ENCODE measurements at places on chromosomes 6 and 20.
A peak's percentile ranks its signal among the peaks of the same experiment; 100 is the strongest.

- no peak for DNase-seq
These were observed 98.1 kb upstream of the MLN start for GRCh38 chr6:33901822-33902456.

DNA sequence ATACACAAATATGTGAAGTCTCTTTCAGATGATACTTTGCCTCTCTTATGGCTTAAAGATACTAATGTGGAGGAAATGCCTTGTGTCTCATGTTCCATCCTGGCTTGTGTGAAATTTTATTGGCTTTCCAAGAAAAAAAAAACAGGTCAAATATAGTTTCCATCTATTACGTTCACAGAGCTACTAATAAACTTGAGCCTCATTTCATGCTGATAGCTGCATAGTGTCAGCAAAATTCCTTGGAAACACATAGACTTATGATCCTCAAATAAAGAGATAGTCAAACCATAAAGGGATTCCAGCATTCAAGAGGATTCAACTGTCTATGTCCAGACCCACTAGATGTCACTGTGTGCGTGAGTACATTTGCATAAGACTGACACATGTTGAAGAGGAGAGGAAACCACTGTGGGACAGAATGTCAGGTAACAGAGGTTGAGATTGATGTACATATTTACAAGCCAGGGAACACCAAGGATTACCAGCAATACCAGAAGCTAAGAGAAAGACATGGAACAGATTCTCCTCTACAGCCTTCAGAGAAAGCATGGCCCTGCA lies 266.6 kb downstream of the COL12A1 start:
- peak; percentile 52 for DNase-seq

DNA sequence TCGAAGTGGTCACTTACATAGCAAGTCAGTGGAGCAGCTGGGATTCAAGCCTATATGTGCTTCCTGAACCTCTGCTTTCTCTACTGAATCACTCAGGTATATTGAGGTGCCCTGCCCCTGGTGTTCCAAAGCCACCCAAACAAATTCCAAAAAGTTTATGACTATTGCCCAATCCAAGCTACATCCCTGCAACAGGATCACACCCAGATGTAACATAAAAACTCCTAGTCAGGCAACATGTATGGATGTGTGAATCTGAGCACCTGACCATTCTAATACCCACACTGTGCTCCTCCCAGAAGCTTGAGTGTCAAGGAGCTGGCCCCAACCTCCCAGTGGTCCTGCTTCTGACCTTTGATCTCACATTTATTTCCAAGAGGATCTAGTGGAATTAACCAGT lies 39.5 kb upstream of the SIRPA start:
- DNase-seq: no peak

DNA sequence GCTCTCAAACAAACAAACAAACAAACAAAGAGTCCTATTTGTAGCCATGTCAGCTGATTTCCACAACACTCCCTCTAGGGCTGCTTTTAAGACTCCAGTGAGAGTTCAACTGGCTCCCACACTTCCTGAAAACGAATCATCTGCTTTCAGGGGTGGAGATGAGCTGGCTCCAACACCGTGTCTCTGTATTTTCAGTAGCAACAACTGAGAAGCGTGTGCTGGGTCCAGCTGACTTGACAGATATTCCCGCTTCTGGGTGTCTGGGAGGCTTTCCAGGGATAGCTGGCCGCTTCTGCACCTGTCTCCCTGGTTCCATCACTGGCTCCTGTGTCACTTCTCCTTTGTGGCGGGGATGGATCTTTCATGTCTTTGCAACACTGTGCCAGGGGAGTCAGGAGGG lies 272.5 kb upstream of the SOX4 start:
- DNase-seq: no peak

DNA sequence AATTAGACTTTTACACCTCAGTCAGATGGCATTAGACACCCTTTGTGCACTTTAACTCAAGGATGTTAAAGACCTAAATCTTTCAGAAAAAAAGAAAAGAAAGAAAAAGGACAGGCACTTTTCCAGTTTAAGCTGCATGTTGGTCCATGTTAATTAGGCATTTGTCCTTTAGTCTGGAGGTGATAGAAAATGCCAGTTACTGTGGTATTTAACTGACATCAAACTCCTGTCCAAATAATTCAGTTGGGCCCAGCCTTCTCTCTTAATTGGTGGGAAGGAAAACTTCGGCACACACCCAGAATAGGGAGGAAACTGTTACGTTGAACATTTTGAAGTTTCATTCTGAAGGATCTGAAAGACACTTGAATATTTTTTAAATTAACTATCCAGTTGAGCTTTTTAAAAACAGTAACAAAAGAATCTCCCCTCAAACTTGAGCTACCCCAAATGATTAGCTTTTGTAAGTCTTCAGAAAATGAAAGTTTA lies 30.3 kb downstream of the RREB1 start:
- no peak for DNase-seq

DNA sequence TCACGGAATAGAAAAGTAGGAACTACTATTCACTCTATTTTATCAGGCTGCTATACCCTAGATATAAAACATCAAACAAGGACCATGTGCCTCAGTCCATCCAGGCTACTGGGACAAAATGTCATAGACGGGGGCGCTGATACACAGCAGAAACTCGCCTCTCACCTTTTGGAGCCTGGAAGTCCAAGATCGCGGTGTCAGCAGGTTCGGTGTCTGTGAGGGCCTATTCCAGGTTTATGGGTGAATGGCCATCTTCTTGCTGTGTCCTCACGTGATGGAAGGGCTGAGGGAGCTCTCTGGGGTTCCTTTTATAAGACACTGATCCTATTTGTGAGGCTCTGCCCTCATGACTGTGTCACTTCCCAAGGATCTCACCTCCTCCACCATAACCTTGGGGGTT lies 89.5 kb downstream of the DLL1 start:
- no peak for DNase-seq

DNA sequence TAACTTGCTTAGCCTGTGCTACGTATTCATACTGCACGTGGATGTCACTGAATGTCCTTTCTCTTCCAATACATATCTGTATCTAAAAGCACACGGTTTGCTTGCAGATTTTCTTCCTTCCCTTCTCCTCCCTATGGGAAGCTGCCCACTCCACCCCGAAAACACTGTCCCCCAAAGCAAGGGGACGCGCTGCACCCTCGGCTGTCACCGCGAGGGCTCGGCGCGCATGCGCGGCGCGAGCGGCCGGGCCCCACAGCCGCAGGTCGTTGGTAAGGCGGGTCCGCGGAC lies 659 bp downstream of the TMX4 start:
- DNase-seq: peak; percentile 68

DNA sequence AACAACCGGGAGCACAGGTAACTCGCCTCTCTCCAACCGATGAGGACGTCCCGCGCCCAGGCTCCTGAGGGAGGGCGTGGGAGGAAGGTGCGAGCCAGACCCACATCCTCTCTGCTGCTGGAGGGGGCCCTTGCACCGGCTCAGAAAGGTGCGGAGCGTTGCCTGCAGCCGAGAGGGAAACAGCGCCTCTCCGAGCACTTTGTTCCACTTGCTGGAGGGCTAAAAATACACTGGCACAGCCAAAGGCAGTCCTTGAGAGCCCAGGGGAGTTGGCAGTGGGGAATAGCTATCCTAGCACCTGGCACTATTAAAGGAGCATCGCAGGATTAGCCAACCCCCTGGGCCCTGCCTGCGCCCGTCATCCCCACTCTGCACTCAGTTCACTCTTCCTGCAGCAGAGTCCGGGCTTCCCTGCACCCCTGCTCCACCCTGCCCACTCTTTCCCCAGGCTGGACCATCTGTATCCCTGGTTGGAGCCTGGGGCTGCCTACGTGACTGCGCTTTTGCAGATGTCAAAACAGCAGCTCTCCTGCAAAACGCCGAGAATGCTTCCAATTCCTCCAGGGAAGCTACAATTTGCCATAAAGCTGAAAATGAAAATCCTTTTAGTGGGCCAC lies 108.9 kb downstream of the SNX5 start:
- no peak for DNase-seq

- DNase-seq: peak; percentile 77
These were observed 1097.8 kb downstream of the KIF16B start for GRCh38 chr20:15475483-15475882.

DNA sequence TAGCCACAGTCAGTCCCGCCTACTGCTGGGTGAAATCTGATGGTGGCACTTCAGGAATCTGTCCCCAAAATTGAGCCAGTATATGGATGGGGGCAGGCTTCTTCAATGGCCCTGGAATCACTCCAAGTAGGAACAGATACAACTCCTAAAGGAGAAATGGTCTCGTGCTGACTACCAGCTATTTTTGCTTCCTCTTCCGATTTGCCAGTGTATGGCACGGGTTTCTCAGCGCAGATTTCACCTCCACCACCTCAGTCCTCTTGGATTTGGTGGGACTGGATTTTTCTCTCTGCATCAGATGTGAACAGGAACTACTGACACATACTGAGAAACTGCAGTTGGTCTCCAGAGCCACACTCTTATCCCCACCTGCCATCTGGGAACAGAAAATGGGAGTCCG lies 27.2 kb downstream of the PNPLA1 start:
- no peak for DNase-seq

GRCh38 chr6:163412801-163413344 lies 1.6 kb upstream of the QKI start:
- no peak for DNase-seq

DNA sequence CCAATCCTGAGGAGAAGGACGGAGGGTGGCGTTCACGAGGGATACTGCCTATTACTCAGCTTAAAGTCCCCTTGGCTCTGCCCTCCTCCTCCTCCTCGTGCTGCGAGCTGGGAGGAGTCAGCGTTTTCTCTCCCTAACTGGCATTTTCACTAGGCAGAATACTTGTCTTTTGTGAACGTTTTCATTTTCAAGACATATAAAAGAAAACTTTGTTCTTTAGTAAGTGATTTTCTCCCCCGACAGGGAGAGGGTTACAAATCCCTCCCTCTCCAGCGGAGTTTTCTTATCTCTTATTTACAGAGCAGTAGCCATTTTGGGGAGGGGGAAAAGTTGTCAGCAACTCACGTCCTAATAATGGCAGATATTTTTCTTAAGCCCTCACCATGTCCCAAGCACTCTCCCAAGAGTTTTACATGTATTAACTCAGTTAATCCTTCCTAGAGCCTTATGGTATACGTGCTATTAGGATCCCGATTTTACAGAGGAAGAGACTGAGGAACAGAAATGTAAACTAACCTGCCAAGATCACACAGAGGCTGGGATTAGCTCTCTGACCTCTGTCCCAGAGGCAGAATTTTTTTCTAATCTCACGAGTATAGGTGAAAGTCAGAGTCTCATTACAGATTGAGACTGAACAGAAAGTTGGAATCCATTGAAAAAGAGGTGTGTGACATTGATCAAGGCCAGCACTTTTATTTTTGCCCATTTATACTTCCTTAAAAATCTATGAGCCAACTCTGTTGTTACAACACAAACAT lies 30.0 kb upstream of the ZNF217 start:
- peak; percentile 85 for DNase-seq

DNA sequence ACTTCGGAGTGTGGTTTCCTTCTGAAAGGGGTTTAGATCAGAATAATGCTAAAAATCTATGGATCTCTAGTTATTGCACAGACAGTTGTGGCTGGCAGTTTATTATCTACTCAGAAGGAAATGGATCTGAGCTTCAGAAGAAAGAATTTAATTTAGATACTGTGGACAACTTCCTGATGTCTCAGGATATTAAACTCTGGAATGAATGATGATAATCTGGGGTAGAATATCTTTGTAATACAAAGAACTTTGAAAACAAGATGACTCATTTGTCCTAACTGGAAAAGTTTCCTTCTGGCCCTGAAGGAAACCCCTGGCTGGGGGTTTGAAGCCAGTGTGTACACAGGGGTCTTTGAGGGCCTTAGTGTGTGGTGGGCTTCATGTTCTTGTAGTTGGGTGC lies 78.0 kb downstream of the EDN3 start:
- no peak for DNase-seq

- DNase-seq: no peak
These were observed 439.6 kb upstream of the PTCHD4 start for GRCh38 chr6:48550603-48551002.

- DNase-seq: no peak
These were observed 7.1 kb downstream of the TMEM74B start for GRCh38 chr20:1177680-1178079.

GRCh38 chr20:40991181-40991889 lies 37.3 kb upstream of the TOP1 start:
- DNase-seq: no peak

- no peak for DNase-seq
These were observed 91.5 kb upstream of the BEND6 start for GRCh38 chr6:56863366-56863765.

DNA sequence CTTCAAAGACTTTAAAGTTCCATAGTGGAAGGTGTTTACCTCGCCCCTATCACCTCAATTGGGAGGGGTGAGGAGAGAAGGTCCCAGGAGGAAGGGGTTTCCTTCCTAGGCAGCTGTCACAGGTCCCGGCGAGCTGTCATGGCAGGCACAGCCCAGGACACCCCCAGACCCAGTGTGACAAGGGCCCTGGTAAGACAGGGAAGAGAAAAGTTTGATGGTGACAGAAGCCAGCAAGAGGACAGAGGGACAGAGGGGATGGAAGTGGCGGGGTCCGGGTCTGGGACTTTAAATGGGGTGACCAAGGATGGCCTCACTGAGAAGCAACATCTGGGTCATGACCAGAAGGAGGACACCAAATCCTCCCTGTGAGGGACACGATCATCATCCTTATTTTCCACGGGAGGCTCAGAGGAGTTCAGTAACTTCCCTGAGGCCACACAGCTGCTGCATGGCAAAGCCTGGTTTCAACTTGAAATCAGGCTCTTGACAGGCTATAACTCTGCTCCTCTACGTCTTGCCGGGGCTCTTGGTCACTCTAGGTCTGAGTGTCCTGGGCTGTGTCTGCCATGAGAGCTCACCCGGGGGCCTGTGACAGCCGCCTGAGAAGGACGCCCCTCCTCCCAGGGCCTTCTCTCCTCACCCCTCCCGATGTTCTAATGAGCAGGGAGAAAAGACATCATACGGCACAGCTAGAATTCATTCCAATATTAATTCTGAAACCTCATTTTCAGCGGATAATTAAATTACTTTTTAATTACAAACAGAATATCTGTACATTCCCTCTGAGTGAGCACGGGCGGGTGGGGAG lies 222.2 kb downstream of the PREX1 start:
- no peak for DNase-seq

DNA sequence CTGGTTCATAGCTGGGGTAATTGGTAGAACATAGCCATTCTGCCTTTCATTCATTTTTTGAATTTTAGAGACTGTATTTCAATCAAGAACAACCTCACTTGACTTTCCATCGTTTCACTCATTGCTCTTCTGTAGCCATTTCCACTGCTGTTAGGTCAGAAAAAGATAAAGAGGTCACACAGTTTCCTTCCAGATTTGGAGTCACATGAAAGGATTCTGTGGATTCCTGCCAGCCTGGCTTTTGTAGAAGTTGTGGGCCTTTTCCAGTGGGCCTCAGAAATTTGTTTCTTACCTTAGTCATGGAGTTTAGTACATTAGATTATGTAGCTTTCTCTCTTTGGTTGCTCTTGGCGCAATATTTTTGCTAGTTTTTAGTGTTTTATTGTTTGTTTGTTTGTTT lies 157.8 kb downstream of the SASH1 start:
- DNase-seq: no peak

- DNase-seq: no peak
These were observed 153.2 kb downstream of the AIG1 start for GRCh38 chr6:143213859-143214376.

- DNase-seq: no peak
These were observed 58.9 kb downstream of the RREB1 start for GRCh38 chr6:7166410-7167293.

All from lung microvascular endothelial cell (primary cell).